ENCODE measurements at places on chromosomes 5 and 9.

GRCh38 chr9:71703172-71703872, 65.0 kb downstream of the CEMIP2 start:
- peak; percentile 24 for DNase-seq

- DNase-seq = no peak
These were observed 1.5 kb downstream of the DNAJC21 start for GRCh38 chr5:34930870-34931269.

- DNase-seq = peak; percentile 41
These were observed 34.2 kb upstream of the FBN2 start for GRCh38 chr5:128572051-128572929.

DNA sequence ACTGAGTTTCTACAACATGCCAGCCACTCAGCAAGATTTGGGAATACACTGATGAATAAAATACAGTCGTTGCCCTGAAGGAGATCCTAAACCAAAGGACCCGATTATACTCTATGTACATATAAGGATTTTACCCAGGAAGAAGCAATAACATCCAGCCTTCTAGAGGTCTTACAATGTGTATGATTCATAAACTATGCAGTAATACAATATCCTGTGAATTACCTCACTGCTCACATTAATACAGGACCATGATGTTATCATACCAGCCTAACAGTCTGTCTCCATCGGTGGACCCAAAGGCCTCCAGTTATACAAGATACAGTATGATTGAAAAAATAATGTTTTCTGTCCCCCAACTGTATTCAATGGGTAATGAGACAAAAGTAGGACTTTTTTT, 310.5 kb upstream of the TRPM3 start:
- no peak for DNase-seq

- DNase-seq = no peak
These were observed 4.7 kb upstream of the GCNT1 start for GRCh38 chr9:76454311-76454710.

DNA sequence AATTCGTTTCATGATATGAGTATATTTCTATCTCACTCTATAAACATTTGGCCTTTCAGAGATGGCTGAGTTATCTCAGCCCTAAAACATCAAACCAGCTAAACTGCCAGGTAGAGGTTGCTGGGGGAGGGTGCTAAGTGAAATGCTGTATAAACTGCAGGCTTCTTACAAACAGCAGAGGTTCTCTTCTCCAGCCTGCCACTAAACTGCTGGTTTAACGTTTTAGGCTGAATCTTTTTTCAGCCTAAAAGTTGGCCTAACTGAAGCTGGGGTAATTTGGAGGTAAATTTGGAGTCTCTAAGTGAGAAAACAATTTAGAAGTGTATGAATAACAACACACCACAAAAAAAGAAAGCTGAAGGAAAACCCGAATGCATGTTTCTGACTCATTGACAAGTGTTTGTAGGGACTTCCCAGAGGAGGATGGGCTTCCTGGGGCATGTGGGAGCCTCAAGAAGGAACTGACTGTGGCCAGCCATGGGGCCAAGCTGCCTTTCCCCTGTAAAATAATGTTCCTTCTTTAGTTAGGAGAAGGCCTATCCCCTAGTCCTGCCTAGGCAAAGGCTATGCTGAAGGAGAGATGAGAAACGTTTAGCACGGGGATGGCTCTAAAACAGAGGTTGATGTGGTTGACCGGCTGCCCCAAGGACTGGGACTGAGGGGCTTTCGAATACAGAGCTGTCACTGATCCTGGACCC, 44.3 kb downstream of the SLC28A3 start:
- DNase-seq = peak; percentile 80

GRCh38 chr5:44331471-44332050, 57.7 kb downstream of the FGF10 start:
- no peak for DNase-seq

DNA sequence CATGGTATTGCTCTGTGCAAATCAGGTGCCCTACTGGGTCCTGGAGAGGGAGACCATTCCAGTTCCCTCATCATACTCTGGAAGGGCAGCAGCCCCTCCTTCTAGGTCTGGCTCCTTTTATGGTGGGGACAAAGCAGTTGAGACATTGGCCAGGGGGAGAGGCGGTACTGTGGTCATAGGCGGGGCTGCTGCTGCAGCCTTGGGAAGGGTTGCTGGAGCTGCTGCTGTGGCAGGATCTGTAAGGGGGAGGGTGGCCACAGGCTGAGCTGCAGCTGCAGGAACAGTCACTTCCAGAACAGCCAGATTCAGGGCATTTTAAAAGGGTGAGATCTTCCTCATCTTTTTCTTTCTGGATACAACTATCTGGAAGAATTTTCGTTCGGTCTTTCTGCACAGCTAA, 233.0 kb upstream of the SGCD start:
- DNase-seq = no peak

DNA sequence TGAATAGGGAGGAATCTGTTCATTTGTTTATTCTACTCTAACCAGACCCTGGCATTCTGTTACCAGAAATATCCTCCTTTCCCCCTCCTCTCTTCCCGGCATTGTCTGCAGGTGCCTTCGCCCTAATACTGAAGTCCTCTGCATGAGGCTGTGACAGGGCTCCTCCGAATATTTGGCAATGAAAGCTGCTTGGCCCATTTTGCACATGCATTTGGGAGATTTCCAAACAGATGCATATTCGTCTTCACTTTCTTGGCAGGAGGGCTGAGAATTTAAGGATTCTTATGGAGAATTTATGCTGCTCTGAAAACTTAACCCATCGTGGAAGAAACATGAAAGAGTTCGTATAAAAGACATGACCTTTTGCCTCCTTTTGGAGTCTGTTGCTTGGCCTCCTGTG, 484.0 kb downstream of the ZNF608 start:
- DNase-seq = no peak

- DNase-seq = peak; percentile 92
These were observed 36.5 kb downstream of the CFAP95 start for GRCh38 chr9:69857131-69857530.

DNA sequence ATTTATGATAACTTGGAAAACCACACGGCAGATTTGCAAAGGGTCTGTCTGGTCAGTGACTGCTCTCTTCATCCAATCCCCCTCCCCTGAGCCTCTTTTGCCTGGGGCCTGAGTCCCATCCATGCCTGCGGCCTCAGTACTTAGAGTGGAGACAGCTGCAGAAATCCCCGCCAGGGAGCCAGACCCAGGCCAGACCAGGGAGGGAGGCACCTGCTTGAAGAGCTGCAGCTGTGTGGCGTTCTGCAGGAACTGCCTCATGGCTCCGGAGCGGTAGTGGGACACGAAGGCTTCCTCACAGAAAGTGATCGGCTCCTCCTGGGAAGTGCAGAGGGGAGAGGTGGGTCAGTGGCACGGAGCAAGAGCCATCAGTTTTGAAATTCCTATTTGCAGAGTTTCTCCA, 101.6 kb downstream of the CRB2 start:
- DNase-seq = no peak

GRCh38 chr5:88734191-88734640, 148.8 kb downstream of the MEF2C start:
- peak; percentile 7 for DNase-seq

- no peak for DNase-seq
These were observed 255.5 kb downstream of the HSPA4 start for GRCh38 chr5:133307275-133307674.

GRCh38 chr5:39947657-39948056, 522.9 kb upstream of the DAB2 start:
- peak; percentile 71 for DNase-seq
